ENCODE measurements at places on chromosomes 16 and 17.

GRCh38 chr16:31253642-31254045, 6.1 kb upstream of the ITGAM start:
- peak; percentile 69 for DNase-seq

DNA sequence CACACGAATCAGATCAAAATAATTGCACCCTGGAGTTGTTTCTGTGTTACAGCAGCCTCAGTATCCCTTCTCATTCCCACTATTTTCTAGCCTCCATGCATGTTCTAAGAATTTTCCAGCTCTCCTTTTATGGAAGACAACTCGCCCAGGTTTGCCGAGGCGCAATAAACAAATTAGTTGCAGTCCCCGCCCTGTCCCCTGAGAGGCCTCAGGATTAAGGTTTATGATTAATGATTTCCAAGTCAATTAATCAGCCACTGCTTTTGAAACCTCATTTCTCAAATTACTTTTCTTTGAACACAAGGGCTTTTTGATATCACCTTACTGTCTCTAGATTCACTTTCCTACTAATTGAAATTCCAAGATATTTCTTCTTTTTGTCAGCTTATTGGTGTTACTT, 138.3 kb upstream of the HSBP1 start:
- no peak for DNase-seq

GRCh38 chr17:28367641-28368305, 2.3 kb downstream of the VTN start:
- no peak for DNase-seq

DNA sequence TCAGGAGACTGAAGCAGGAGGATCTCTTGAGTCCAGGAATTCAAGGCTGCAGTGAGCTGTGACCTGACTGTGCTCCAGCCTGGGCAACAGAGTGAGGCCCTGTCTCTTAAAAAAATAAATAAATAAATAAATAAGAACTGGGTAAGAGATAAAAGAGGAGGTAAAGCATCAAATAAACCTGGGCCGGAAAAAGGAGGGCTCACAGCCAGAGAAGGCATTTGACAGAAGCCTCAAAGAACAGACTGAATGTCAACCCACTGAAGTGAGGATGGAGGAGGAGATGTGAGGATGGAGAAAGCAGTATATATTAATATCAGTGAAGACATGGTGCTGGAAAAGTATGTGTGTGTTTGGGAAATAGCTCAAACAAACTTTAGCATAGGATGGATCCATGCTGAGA, 6.1 kb downstream of the NOG start:
- DNase-seq = no peak

DNA sequence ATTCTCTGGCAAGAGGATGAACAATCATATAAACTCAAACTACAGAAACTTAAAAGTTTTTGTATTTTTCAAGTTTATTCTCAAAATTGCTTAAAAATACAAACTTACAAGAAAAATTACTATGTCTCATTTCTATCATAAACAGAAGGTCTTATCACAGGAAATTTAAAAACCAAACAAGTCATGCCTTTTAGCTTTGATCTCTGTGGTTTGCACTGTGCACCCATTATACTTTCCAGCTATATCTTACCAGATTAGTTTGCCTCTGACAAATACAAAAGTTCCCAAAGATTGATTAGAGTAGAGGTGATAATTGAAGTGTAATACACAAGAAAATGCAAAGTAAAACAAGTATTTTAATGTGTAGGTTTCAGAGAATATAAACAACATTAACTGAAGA, 117.4 kb downstream of the MYO1D start:
- no peak for DNase-seq

DNA sequence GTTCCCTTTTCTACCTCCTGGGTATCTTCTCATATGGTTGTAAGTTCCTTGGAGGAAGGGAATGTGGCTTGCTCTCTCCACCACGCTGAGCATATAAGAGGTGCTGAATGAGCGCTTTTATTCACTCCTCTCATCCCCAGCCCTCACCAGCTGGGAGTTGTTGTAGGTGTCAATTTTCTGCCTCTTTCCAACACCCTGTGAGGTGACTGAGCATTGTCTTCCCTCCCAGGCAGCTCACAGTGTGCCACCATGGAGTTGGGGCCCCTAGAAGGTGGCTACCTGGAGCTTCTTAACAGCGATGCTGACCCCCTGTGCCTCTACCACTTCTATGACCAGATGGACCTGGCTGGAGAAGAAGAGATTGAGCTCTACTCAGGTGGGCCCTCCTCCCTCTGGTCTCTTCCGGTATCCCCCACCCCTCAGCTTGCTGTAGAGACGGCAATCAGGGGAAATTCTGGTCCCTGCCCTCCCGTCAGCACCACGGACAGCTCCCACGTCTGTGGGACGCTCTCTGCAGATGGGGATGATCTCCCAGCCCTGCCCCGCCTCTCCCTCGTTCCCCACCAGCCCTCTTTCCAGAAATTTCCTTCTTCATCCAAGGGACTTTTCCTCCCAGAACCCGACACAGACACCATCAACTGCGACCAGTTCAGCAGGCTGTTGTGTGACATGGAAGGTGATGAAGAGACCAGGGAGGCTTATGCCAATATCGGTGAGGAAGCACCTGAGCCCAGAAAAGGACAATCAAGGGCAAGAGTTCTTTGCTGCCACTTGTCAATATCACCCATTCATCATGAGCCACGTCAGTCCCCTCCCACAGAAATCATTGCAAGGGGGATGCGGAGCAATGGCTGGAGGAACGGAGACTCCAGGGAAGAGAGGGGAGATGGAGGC, 18.3 kb downstream of the CIITA start:
- peak; percentile 42 for DNase-seq

- DNase-seq = no peak
These were observed 7.5 kb upstream of the CSNK2A2 start for GRCh38 chr16:58205276-58206036.

DNA sequence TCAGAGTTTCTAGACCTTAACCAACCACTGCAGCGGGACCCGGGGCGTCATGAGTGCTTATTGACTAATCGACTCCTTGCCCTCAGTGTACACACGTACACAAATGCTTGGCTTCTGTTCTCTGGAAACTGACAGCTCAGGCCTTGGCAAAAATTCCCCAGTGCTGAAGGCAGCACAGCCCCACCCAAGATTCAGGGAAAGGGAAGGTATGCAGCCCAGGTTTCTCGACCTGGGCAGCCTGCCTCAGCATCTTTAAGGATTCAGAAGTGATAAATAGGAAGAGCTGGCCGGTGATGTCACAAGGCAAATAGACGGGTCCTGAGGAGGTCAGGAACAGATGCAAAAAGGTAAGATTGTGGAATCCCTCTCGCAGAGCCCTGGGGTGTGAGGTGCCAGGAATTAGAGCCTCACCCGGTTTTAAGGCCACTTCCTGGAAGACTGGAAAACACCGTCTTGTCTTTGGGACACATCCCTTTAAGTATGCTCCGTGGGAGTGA, 9.0 kb upstream of the CDH3 start:
- DNase-seq = no peak
